ENCODE measurements at places on chromosomes 12 and 14.

GRCh38 chr14:66295386-66295785 lies 190.8 kb upstream of the CCDC196 start:
- no peak for DNase-seq

- DNase-seq = no peak
Measured at GRCh38 chr14:61625165-61625564, 70.1 kb upstream of the HIF1A start.

GRCh38 chr12:93568091-93568490 lies 4.4 kb upstream of the SOCS2 start:
- no peak for DNase-seq

- no peak for DNase-seq
Measured at GRCh38 chr12:2300886-2301285, 248.1 kb downstream of the CACNA1C start.

DNA sequence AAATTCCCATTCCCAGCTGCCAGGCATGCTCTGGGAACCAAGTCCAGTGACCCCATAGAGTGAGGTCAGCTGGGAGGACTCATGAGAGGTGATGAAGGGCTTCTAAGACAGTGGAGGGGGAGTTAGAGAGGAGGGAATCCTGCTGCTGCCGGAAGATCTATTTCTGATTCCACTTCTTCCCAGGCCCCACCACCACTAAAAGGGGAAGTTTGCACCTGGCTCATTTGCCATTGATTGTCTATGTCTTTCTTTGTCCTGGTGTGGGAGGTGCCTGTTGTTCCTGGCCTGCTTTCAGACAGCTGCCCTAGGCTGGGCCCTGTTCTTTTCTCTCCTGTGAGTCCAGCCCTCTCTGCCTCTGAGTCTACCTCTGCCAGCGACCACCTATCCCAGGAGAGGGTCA lies 3.0 kb upstream of the KRT6A start:
- no peak for DNase-seq

DNA sequence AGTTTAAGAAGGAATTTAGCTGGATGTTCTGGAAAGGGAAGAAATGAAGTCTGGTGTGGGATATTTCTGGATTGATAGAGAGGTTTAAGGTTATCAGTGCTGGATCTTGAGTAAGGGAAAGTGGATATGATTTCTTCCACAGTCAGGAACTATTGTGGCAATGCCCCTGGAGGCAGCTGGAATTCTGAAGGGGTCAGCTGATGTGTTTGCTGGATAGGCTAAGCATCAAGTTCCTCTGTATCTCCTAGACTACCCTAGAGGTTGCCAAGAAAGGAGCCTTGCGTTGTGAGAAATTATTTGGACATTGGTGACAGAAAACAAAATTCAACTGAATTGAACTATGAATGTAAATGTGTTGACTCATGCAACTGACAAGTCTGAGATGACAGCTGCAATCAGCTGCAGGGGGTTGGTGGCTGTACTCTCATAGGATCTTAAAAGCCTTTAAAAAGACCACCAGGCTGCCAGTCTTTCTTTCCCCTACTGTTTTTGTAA lies 244.4 kb downstream of the ATXN7L3B start:
- DNase-seq = no peak

- no peak for DNase-seq
Measured at GRCh38 chr14:61365667-61366212, 44.4 kb downstream of the PRKCH start.

GRCh38 chr14:85527445-85528035 lies 2.4 kb upstream of the FLRT2 start:
- DNase-seq = no peak

GRCh38 chr14:24349742-24350141 lies 10.0 kb upstream of the RIPK3 start:
- no peak for DNase-seq

DNA sequence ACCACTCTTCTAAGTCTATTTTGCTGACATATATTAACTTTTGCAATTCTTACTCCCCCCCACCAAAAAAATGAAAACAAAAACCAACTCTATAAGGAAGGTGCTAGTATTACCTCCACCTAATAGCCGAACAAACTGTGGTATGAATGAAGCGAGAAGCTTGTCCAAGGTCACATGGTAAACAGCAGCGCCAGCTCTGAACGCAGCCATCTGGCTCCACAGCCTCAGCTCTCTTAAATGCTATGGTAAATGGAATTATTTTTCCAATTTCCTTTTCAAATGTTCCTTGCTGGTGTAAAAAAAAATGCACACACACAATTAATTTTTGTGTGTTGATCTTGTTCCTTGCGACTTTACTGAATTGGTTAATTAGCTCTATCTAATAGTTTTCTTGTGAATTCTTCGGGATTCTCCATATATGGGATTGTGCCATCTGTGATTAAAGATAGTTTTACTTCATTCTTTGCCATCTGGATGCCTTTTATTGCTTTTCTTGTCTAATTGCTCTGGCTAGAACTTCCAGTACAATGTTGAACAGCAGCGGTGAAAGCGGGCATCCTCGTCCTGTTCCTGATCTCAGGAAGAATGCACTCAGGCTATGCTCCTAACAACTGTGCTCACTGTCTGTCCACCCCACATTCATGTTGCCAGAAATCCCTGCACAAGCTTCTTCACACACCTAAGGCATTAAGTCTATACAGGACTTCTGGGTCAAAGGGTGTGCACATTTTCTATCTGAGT lies 10.7 kb upstream of the C12orf76 start:
- DNase-seq = no peak

- no peak for DNase-seq
Measured at GRCh38 chr14:99596071-99596627, 7.9 kb downstream of the CCDC85C start.

DNA sequence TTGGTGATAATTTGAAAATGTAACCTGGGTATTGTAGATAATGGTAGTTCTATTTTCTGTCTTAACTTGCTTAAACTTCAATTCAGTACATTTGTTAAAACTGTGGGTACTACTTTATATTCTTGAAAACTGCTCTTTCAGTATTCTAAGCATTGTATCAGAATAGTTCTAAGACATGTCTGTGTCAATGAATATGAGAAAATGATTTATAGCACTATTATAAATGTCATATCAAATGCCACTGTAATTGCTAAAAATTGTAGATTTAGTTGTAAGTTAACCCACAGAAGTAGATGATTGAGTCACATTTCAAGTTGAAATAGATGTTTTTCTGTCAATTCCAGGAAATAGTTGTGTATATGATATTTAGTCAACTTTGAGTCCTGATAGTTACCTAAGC lies 2.4 kb downstream of the NAA30 start:
- DNase-seq = no peak

- DNase-seq = no peak
Measured at GRCh38 chr14:64763085-64763782, 59.0 kb downstream of the PLEKHG3 start.
